ENCODE measurements at places on chromosomes 7 and 10. TPM values are rescaled to one million over a fixed set of nuclear protein-coding genes. Genes with fewer than 3 reads are reported as not detected.

DNA sequence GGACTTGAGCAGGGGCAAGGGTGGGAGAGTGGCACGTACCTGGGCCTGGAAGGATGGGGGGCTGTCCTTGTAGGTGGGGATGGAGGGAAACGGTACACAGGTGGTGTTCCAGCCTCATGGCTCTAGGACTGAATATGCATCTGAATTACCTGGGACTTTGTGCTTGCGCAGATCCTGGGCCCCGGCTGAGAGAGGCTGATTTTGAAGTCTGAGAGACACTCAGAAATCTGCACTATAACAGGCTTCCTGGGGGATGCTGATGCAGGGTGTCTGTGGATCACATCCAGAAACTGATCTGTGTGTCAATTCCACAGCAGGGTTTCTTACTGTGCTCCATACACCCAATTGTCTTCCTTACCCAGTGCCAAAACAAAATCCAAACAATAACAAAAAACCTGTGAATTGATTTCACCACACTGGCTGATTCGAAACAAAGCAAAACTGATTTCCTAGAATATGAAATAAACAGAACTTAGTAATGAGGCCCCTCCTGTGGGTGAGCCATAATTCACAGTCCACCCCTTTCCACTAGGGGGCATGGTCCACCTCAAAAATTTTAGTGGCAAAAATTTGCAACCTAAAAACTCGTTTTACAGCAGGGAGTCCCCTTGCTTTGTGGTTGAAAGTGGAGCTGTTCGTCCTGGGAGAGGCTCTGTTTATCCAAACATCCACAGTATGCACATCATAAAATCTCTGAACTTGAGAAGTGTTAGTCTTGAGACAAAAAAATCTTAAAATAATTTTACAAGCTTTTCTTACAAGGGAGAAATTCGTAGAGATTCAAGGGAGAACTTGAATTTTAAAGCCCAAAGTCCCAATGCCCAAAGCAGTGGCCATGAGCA lies 32.0 kb upstream of the PLEKHA1 start:
- DNase-seq: peak; percentile 76

GRCh38 chr7:37352974-37353948 lies 95.4 kb downstream of the ELMO1 start:
- DNase-seq: no peak

DNA sequence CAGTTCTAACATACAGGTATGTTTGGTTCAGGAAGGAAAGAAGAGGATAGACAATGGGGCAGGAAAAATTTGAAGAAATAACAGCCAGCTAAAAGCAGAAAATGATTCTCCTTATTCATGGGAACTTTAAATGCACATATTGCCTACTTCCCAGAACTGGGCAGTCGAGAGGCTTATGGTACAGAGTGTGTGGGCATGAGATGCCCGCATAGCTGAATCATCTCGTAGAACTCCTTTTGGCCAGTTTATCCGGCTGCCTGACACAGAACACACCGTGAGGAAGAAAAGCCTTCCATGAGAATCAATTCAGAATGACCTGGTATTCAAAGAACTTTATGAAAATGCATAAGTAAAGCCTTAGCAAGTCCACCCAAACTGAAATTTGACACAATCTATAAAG lies 471.6 kb downstream of the SH2D4B start:
- DNase-seq: no peak

- no peak for DNase-seq
These were observed 79.5 kb downstream of the SGMS1 start for GRCh38 chr10:50544095-50544856.

DNA sequence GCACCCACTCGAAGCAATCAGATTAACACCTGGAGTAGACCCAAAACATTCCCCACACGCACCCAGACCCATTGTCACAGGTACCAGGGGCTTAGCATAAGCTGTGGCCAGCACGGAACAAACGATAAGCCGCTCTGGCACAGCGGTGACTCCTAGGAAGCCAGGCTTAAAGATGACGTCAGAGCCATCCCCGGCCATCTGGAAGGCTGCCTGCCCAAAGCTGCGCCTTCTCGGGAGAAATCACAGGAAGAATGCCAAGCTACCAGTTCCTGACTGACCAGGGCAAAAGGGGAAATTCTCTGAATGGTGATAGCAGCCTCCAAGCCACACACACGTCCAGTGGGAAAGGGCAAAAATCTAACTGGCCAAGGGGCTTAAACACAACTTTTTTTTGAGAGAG lies 13.0 kb upstream of the WIPI2 start:
- peak; percentile 81 for DNase-seq

CNPY1 gene
- not detected for polyA plus RNA-seq
